ENCODE measurements at places on chromosomes 6 and 20.

- no peak for DNase-seq
These were observed 50.2 kb downstream of the RREB1 start for GRCh38 chr6:7157752-7158616.

DNA sequence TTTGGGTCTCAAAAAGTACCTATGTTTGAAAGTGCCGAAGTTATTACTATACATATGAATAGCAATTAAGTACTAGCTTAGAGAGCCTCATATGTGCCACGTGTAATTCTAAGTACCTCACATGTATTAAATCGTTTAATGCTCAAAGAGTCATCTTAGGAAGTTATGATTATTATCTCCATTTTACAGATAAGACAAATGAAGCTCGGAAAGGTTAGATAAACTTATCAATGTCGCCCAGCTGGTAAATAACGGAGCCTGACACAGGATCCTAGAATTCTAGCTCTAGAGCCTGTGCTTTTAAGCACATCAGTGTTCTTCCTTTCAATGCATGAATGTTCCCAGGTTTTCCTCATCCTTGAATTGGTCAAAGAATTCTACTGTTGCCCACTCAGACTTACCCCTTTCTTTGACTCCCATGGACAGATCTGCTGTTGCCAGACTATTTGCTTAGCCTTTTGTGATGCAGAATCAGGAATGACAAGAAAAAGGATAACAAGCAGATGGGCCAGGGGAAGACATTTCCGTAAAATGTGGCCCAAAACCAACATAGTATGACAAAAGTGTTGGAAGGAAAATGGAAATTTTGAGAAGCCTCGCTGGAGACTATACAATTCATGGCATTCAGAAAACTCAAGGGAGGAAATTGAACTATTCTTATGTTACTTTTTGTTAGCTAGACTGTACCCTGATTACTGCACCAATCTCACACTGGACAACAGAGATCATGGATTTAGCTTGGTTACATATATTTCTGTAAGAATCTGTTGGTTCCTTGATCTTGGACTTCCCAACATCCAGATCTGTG is 237.1 kb upstream of the CITED2 start:
- no peak for DNase-seq

DNA sequence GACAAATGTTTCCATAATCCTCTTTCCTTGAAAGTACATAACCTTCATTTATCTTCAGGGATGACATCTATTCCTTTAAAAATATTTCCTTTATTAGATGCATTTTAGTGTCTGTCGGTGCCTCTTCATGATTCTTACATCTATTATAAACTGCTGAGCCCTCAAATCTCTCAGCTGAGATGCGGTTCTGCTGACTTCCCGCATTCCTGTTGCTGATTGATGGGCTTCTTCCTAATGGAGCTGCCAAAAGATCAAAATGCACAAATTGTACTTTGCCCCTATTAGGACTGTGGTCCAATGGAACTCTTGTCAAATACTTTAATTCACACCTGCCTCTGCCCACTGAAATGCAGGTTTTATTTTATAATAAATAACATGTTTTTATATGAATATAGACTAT is 78.7 kb upstream of the SAMD5 start:
- DNase-seq: no peak

- no peak for DNase-seq
These were observed 54.6 kb upstream of the POLR1H start for GRCh38 chr6:30006170-30007131.

DNA sequence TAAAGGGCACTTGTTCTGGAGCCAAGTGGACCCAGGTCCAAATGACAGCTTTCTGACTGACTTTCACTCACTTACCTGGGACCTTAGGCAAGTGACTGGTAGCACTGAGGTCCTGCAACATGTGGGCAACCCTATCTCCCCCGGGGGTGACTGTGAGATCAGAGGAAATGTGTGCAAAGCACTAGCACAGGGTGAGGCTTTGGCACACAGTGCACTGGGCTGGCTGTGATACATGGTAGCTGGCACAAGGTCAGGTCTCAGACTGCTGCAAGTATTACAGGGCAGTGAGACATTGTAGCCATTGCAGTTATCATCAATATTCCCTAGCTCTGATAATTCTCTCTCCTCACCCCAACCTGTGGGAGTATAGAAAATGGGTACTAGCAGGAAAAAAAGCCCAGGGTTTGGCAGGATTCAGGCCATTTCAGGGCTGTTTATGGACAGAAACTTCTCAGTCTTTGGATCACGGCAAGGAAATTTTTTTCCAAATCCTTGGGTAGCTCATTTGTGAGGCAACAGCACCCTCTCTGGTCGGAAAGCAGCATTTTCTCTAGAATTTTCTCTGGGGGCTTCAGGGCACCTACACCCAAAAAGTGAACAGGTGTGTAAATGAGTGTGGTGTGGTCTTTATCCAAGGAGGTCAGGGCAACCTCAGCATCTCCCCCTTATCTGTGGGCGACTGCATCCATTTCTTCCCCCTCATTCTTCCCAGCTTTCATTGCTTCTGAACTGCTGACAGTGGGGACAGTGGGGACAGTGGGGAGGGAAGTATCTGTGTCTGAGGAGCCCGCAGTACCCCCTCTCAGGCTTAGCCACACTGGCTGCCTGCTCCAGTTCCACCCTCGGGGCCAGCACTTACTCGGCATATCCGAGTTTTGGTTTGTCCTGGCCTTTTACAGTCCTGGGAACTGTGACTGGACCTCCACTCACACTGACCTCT is 148.7 kb upstream of the PHACTR3 start:
- DNase-seq: peak; percentile 40

GRCh38 chr6:13274707-13275434 is 53.5 kb downstream of the TBC1D7 start:
- DNase-seq: no peak

DNA sequence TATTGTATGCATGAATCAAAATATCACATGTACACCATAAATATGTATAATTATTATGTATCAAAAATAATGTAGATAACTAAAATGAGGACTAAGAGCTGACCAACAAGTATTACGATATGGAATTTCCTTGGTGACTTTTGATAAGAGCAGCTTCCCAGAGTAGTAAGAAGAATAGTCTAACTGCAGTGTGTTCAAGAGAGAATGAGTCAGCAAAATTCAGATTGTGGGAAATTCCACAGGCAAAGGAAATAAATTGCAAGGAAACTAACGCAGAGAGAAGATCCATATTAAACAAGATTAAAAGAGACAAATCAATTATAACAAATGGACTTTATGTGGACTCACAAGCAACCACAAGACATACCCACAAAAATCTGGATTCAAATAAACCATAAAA is 26.4 kb downstream of the FRK start:
- DNase-seq: no peak

DNA sequence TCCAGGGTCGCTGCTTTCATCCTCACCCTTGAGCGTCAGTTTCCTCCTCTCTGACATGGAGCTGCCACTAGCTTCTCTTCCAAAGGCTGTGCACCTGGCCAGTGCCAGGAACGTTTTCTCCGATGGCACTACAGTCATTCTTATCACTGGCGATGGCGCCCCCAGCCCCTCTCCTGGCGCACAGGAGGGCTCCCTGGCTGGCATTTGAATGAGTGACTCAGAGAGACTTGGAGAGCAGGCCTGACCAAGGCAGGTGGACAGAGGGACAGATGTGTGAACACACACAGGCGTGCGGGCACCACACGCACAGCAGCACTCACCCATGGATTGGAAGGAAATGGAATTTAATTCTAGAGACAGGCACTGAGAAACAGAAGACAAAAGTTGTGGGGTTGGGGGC is 77.6 kb downstream of the SRC start:
- DNase-seq: no peak

DNA sequence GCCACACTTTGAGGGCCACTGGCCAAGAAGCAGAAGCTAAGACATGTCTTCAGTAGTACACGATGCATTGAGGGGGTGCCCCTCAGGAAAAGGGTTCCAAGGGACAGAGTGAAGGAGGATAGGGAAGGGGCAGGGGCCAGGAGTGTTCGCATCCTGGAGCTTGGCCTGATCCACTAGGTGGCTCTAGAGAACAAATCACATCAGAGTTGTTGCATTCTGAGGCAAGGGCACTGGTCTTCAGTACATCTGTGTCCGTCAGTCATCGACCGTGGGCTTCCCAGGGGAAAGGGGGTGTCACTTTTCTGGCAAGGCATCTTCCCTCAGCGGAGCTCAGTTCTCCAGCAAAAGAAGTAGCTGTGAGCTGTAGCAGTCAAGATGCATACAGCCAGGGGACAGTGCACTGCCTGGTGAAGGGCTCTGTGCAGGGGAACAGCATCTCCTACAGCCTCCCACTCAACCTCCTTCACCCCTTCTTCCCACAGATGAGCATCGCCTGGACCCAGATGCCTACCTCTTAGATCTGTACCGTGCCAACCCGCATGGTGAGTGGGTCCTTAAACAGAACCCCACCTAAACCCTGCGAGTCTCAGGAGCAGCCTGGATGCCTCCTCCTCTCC is 47.8 kb downstream of the ARHGAP40 start:
- DNase-seq: peak; percentile 40

DNA sequence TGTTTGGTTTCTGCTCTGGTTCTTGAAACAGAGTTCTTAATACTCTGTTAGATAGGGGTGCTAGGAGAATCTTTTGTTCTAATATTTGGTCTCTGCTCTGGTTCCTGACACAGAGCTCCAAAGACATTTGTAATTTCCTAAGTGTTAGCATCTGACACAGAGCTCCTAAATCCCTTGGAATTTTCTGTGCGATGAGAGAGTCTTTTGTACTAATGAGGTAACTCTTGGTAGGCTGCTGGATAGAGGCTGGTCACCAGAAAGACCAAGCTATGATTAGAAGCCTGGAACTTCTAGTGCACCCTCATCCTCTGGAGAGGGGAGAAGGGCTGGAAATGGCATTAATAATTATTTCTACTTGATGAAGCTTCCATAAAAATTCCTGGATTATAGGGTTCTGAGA is 7.7 kb upstream of the CD109 start:
- DNase-seq: no peak

GRCh38 chr6:36683656-36684446 is 5.3 kb downstream of the CDKN1A start:
- no peak for DNase-seq

GRCh38 chr20:8757146-8757545 is 311.7 kb upstream of the PLCB4 start:
- DNase-seq: no peak

DNA sequence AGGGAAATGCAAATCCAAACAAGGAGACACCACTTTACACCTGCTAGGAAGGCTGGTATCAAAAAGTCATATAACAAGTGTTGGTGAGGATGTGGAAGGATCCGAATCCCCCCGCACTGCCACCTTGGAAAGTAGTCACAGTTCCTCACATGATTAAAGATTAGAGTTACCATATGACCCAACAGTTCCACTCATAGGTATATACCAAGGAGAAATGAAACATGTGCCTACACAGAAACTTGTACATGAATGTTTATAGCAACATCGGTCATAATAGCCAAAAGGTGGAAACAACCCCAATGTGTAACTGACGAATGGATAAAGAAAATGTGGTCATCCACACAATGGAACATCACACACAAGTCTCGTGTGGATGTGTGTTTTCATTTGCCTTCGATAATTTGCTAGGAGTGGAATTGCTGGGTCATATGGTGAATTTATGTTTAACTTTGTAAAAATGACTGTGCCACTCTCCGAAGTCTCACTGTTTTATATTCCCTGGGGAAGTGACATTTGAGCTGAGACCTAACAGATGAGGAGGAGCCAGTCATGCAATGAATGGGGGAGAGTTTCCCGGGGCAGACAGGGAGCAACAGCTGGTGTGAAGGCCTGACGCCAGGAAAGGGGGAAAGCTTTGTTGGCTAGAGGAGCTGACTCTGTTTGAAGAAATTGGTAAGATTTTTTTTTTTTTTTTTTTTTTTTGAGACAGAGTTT is 125.9 kb upstream of the MLN start:
- DNase-seq: no peak

- DNase-seq: no peak
These were observed 28.3 kb upstream of the ID1 start for GRCh38 chr20:31576751-31577150.

DNA sequence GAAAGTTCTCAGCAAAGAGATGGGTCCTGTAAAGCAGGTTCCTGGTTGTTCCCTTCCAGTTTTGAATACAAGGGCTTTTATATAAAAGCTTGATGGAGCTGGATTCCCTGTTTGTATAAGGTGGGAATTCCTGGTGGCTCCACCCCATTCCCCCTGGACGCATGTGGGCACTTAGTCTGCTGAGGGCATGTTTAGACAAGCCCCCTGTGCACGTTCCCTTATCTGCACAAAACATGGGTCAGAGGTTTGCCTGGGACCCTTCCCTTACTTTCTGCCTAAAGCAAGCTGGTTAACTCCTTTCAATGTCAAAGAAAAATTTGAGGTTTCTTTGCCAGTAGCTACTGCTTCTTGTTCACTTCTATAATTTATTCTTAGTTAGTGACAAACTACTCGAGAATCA is 181.1 kb downstream of the BCKDHB start:
- DNase-seq: no peak

GRCh38 chr6:166582258-166582657 is 4.2 kb downstream of the RAMACL start:
- no peak for DNase-seq

GRCh38 chr20:54176610-54177009 is 2.8 kb upstream of the CYP24A1 start:
- DNase-seq: no peak

DNA sequence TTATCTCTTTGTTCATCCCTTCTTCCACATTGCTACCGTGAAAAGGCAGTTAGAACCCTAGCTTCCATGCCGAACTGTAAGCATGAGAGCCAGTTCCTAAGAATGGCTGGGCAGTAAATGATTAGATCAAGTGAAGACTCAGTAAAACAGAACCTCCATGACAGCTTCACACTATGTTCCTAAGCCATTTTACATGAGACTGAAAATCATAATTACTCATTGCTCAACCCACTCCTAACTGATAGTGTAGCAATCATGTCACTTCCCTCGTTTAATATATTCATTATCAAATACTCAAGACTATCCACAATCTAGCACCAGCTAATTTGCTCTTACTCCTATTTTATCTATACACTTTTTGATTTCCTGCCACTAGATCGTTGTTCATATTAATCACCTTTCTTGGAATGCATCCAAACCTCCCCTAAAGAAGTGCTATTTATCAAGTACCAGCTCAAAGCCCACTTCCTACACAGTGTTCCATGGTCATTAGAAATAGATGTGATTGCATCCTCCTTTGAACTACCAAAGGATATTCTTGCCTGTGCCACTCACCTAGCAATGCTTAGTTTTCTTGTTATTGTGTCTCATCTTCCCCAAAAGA is 6.0 kb downstream of the TMEM30A start:
- DNase-seq: no peak

DNA sequence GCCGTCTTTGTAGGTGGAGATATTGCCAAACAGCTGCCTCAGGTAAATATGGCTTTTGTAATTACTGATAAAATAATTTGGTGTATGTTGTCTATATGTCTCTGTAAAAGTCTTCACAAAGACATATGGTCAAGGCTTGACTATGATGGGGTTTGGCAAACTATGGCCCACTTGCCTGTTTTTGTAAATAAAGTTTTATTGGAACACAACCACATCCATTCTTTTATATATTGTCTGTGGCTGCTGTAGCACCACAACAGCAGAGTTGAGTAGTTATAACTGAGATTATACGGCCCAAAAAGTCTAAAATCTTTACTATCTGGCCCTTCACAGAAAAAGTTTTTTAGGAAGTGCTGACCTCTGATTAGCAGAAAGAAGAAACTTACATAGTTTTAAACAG is 133.6 kb downstream of the DNAH8 start:
- DNase-seq: no peak

GRCh38 chr20:7383216-7383615 is 557.0 kb downstream of the HAO1 start:
- DNase-seq: no peak

- no peak for DNase-seq
These were observed 210.0 kb downstream of the DLL1 start for GRCh38 chr6:170080828-170081371.

Measured in NAMALWA (cell line).